ENCODE measurements at places on chromosomes 13 and 19. TPM values are rescaled to one million over a fixed set of nuclear protein-coding genes. Genes with fewer than 3 reads are reported as not detected.

The TUBB4A gene
- 2.1 TPM for total RNA-seq

The FFAR3 gene
- total RNA-seq, result not detected

The CASP14 gene
- 193 TPM for total RNA-seq

The F10 gene
- total RNA-seq, result 7.8 TPM

The CRX gene
- total RNA-seq, result not detected

The RTBDN gene
- not detected for total RNA-seq

The CDX2 gene
- not detected for total RNA-seq

- DNase-seq, result no peak
These were observed 77.4 kb downstream of the CYSLTR2 start for GRCh38 chr13:48731001-48731658.

DNA sequence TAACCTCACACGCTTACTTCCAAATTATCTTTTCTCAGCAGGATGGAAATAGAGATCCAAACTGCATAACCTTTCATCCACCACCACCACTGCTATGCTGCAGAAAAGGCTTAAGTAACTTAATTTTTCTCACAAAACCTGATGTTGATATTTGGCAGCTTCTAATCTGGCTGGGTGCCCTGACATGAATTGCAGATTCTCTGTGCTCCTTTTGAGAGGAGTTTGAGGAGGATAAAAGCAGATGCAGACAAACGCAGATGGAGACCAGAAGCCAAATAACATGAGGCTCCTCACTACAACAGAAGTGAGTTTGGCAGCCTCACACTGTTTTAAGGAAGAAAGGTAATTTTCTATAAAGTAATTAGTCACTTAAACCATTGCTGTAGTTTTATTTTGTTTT, 646.2 kb upstream of the ATXN8OS start:
- DNase-seq, result no peak

DNA sequence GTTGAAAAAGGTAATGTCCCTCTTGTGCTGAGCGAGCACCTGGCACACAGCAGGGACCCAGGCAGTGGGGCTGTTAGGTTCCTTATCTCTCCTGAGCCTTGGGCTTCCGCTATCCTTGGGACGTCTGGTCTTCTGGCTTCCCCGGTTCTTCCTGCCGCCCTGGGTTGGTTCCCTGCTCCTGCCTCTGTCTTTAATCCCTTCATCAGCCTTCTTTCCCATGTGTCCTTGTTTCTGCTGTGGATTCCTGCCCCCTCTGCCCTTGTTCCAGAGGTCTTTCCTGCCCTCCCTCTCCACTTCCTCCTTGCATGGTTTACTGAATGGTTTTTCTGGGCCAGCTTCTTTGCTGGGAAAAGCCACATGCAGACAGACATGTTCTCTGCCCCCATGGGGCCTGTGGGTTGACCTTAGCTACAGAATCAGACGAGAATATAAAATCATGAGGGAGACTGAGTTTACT, 2.6 kb downstream of the EPN1 start:
- no peak for DNase-seq

DNA sequence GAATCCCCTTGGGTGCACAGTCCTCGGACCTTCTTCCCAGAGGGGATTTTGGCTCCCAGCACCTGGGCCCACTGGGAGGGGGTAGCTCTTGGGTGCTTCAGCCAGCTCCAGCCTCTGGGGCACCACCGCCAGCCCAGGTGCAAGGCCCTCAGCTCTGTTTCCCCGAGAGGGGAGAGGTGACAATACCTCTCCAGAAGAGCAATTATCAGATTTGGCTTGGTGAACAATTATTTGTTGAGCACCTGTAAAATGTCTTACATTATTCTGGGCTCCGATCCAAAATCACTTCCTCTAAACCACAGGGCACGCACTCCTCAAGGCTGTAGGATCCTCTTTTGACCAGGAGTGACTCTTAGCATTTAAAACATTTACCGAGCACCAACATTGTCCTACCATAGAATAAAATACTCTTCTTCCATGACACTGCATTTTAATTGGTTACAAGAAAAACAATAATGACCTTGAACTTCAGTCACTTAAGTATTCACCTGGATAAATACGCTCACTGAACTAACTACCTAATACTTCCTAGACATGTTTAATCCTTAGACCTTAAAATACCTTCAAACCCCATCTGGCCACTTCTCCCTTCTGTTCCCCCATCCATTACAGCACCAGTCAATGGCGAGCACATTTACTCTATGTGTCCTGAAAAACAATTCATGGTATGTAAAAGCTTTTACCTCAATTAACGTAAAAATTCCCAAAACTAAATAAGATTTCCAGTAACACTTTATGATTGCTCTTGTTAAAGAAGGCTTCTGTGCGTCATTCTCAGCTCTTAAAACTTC, 54.8 kb downstream of the ABCC4 start:
- no peak for DNase-seq

- no peak for DNase-seq
These were observed 41.2 kb downstream of the NFIX start for GRCh38 chr19:13036366-13036976.

DNA sequence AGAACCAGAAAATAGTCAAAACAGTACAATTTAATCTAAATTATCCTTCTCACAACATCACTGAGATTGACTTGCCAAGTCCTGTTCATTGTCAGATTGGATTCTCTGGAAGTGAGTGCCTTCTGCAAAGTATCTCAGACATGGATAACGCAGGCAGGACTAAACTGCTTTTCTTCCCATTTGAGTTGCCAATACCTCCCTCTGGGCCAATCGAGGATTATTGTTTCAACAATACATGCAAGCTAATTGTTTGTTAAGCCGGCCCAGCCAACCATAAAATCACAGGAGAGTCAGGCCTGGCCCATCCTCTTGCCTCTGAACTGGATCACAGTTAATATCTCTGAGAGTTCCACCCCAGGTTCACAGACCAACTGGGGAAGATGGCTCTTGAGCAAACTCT, 240.0 kb downstream of the ENOX1 start:
- DNase-seq, result no peak

DNA sequence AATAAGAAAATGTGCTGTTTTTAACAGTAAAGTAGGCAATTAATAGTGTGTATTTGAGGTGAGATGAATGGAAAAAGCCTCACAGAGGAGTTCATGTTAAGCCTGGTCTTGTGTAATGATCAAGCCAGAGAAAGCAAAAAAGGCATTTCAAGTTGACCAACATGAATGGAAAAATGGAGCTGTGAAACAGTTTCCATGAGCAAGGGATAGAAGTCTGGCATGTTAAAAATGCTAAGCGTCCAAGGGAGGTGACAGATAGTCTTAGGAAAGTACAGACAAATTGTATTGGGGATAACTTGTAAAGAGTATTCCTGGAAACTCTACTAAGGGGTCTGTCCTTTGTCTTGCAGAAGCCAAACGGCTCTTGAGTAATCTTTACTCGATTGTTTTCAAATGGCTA, 506.8 kb upstream of the ATXN8OS start:
- no peak for DNase-seq

DNA sequence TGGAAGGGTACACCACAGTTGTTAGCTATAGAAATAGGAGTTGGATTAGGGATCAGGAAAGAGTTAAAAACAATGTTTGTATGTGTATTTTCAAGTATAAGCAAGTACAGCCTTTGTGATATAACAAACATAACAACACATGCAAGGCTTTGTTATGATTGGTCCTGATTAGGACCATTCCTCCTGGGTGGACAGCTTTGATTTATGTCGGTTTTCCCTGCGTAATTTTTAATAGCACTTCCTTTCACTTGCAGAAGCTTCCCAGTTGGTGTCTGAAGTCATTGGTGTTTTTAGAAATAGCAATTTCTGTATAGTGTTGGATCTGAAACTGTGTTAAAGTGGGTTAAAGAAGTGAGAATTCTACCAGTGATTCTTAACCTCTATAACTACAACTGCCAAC, 10.0 kb downstream of the FNDC3A start:
- no peak for DNase-seq

- no peak for DNase-seq
These were observed 7.2 kb downstream of the GJB2 start for GRCh38 chr13:20185366-20186056.

GRCh38 chr19:32357720-32358119, 12.3 kb downstream of the ZNF507 start:
- no peak for DNase-seq

DNA sequence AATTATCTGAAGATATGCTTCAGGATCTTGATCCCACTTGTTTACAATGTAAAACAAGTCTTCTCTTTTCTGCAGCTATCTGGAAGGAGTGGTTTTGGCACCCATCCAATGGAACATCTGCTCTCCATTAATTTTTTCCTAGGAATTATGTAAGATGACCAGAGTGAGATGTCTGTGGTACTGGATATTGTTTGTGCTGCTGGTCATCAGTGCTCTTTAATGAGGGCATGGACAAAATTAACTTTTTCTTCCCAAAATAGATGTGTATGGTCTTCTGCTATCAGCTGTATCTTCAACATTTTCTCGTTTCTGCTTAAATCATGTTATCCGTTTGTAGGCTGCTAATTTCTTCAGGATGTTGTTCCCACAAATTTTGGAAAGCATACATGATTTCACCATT, 415.4 kb upstream of the KLHL1 start:
- DNase-seq, result no peak

DNA sequence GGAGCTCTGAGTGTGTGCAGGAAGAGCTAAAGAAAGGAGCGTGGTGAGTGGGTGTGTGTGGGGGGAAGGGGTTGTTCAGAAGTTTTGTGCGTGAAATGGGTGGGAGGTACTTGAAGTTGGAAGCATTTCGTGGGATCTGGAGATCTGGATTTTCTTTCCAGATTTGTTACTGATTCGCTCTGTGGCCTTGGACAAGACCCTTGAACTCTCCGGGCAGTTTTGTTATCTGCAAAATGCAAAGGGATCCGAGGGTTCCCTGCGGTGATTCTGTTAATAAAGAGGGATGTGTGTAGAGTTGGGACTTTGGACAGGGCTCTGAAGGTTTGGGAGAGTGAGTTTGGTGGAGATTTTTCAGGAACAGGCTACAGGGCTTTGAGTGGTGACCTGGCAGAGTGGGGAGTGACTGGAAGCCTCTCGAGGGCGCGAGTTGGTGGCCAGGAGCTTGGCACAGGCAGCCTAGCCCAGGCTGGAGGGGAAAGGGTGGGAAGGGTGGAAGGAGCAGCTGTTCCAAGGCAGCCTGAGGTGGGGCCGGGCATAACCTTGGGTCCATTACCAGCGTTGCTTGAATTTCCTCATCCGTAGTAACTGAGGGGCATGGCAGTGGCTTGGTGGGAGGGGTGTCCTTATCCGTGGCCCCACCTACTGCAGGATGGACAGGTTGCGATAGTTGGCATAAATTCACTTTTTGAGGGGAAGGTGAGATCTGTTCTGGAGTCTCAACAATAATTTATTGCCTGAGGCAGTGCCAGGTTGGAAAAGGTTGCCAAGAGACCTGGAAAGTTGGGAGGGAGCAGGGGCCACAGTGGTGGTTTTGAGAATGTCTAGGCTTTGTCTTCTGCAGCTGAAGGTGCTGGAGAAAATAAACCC, 2.1 kb downstream of the ACTN4 start:
- no peak for DNase-seq
